ENCODE measurements at places on chromosomes 1 and 21.
A peak's percentile ranks its signal among the peaks of the same experiment; 100 is the strongest.

GRCh38 chr1:44757420-44757819 lies 17.8 kb downstream of the KIF2C start:
- no peak for DNase-seq

- DNase-seq, result no peak
Observed at GRCh38 chr1:36560621-36561360, 78.1 kb upstream of the CSF3R start.

- peak; percentile 32 for DNase-seq
Observed at GRCh38 chr1:118081387-118081786, 103.6 kb downstream of the SPAG17 start.

- no peak for DNase-seq
Observed at GRCh38 chr1:157721985-157722384, 21.4 kb upstream of the FCRL3 start.

- no peak for DNase-seq
Observed at GRCh38 chr1:158067662-158068061, 74.2 kb downstream of the KIRREL1 start.

GRCh38 chr1:40662864-40663263 lies 2.6 kb downstream of the RIMS3 start:
- peak; percentile 61 for DNase-seq

GRCh38 chr1:201634261-201634660 lies 95.3 kb downstream of the NAV1 start:
- no peak for DNase-seq

DNA sequence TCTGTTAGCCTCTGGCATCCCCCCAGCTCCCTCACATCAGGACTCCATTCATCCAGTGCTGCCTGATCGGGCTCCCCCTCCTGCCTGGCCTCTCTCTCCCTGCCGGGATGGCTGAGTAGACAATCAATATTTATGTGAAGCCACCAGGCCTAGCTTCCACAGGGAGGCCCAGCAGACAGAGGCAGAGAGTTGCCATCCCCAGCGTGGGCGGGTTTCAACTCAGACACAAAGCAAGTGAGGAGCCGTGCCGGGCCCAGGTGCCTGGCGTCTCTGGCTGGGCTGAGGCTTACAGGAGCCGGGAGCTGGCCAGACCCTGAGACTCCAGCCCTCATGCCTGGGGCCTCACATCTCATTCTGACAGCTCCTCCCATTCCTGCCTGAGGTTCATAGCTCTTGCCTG lies 34.5 kb upstream of the ATP2B4 start:
- no peak for DNase-seq

DNA sequence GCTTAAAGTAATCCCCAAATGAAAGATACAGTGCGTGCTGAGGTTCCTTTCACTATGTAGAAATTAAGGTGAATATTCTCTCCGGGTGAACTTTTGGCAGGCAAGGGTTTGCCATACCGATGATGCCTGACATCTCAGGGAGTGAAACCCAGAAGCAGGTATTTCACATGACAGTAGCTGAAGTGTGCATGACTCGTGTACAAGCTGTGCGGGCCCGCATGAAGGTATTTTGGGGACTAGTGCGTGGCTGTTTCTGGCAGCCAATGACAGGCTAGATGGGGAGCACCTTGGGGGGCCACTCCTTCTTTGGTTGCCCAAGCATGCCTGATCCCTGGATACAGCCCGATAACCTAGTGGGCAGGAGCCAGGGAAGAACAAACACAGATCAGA lies 569.0 kb downstream of the SMYD3 start:
- no peak for DNase-seq
